ENCODE measurements at places on chromosomes 5 and 9.

GRCh38 chr9:94922098-94922607 is 195.7 kb downstream of the AOPEP start:
- no peak for DNase-seq

DNA sequence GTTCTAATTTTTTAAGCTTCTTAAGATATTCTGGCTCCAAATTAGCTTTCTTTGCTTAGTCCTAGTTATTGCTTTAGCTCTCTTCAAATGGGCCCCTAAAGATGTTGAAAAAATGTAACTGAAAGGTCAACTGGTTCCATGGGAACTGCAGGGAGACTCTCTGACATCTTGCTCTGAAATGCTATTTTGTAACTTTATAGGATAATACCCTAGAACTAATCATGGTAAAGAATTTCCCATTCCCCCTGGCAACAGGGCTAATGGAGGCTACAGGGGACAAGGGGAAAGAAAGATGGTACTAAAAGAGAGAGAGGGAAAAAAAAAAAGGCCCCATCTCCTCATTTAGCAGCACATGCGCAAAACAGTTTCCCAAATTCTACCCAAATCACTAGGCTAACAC is 39.4 kb downstream of the SIL1 start:
- no peak for DNase-seq

DNA sequence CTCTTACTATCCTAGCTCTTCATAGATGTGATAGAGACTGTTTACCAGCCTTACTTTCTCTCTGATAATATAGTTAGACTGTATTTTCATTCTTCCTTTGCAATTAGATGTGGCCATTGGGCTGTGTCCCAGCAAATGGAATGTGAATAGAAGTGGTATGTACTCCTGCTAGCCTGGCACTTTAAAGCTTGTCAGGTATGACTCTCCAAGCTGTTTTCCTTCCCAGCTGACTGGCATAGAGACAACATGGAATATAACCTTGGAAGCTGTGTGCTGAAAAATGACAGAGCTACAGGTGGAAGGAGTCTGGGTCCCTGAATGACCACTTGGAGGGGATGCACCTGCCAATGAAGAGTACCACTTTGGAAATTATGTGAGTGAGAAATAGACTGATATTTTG is 116.2 kb downstream of the DIRAS2 start:
- no peak for DNase-seq

GRCh38 chr9:10045598-10045997 is 567.2 kb downstream of the PTPRD start:
- no peak for DNase-seq

Data from stimulated activated CD8-positive, alpha-beta memory T cell treated with anti-CD3 and anti-CD28 coated beads, Interleukin-2, amount 100 ng/mL, for 1 hour (primary cell).